SJSA1 (cell line): ENCODE measurements at places on chromosomes 12 and 14. TPM values are rescaled to one million over a fixed set of nuclear protein-coding genes. Genes with fewer than 3 reads are reported as not detected.

Gene FBLN5
- total RNA-seq: 5.1 and 18.7 TPM in 2 replicates

Gene ABHD12B
- not detected in 2 replicates for total RNA-seq

Gene GLIPR1L1
- not detected in 2 replicates for total RNA-seq

Gene GPR84
- not detected in 2 replicates for total RNA-seq

DNA sequence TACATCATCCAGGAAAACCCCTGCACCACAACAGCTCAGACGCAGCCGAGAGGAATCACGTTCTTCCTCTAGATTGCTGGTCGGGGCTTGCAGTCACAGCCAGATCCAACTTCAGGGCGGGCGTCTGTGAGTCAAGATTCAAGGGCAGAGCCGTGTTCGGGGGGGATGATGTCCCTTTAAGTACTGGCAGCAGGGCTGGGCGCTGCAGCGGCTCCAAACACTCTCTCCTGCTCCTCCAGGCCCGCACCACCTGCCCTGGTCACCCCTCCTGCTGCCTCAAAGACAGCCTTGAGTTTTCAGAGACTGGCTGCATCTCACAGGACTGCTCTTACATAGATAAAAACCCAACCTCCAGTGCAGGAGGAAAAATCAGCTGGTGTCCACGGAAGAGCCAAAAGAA lies 68.3 kb downstream of the KDM2B start:
- no peak for DNase-seq

GRCh38 chr14:24921903-24922302 lies 128.0 kb downstream of the STXBP6 start:
- peak; percentile 7 for DNase-seq

- DNase-seq: no peak
Observed at GRCh38 chr12:27620121-27620520, 76.1 kb upstream of the REP15 start.

- no peak for DNase-seq
Observed at GRCh38 chr14:73757381-73757780, 43.2 kb upstream of the PNMA1 start.

GRCh38 chr12:112555621-112556233 lies 137.0 kb downstream of the PTPN11 start:
- DNase-seq: no peak

DNA sequence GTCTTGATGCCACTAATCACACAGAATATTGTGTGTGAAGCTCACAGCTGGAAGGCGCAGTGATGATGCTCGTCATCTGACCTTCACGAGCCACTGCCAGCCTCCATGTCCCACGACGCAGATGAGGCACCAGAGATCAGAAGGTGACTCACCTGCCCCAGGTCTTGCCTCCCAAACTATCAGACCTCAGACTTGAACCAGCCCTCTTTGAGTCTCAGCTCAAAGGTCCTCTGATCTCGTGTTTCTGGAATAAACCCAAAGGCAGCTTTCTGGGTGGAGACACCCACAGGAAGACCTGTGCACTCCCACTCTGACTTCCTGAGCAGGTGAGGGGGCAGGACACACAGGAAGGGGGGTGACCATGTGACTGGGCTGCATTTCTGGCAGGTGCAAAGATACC lies 19.6 kb upstream of the CHGA start:
- DNase-seq: no peak

DNA sequence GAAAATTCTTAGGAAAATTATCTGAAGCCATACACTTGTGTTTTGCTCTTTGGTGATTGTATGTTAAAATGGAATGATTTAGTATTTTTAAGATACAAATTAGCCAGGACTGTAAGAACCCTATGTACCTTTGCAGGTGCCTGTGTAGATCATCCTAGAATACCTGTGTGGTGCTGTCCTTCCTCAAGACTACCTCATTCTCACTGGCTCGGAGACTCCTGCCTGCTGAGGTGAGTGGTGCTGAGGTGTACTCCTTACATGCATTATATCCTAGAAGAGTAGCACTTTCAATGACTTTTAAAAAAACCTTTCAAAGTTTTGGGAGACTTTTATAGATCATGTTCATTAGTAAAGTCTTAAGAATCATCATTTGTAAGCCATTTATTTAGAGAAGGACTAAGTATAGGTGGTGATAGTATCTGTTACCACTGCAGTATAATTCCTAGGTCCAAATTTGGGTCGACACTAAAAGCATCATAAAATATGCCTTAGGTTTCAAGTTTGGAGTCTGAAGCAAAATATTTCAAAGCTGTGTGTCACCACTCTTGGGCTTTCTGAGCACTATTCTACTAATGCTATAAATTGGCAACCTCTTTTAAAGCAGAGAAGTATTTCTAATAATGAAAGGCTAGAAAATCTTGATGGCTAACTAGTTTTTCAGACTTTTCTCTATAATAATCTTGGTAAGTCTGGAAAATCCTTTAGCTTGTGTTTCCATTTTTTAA lies 36.6 kb downstream of the RASSF8 start:
- DNase-seq: peak; percentile 25
